Ureter (tissue), 1 donor: ENCODE measurements at places on chromosomes 5 and 9. TPM values are rescaled to one million over a fixed set of nuclear protein-coding genes. Genes with fewer than 3 reads are reported as not detected.

- no peak for DNase-seq
Measured at GRCh38 chr5:10036136-10036815, 213.4 kb downstream of the ATPSCKMT start.

The PPP1R26 gene
- total RNA-seq, result 25.6 TPM

DNA sequence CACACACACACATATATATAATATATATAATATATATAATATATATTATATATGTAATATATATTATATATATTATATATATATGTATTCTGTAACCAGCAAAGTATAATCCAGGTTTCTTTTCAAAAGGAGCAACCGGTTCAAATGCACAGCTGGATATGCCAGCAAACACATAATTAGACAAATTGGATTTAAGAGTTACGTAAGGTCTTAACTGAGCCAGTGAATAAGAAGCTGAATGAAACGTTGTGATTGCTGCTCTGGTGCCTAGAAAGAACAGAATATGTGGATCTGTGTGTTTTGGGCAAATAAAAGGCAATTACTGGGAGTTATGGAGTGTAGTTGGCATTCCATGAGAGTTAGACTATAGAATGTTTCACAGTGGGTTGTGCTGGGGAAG is 178.1 kb downstream of the SLF1 start:
- no peak for DNase-seq

- no peak for DNase-seq
Measured at GRCh38 chr5:16577677-16578076, 39.1 kb downstream of the RETREG1 start.

GRCh38 chr9:94681508-94681907 is 42.2 kb upstream of the FBP1 start:
- peak; percentile 77 for DNase-seq

- no peak for DNase-seq
Measured at GRCh38 chr5:163512526-163512925, 7.1 kb downstream of the MAT2B start.

The AQP3 gene
- total RNA-seq, result 203 TPM

The OLFM1 gene
- total RNA-seq, result 47.8 TPM

The SPINK5 gene
- total RNA-seq, result 3.2 TPM

DNA sequence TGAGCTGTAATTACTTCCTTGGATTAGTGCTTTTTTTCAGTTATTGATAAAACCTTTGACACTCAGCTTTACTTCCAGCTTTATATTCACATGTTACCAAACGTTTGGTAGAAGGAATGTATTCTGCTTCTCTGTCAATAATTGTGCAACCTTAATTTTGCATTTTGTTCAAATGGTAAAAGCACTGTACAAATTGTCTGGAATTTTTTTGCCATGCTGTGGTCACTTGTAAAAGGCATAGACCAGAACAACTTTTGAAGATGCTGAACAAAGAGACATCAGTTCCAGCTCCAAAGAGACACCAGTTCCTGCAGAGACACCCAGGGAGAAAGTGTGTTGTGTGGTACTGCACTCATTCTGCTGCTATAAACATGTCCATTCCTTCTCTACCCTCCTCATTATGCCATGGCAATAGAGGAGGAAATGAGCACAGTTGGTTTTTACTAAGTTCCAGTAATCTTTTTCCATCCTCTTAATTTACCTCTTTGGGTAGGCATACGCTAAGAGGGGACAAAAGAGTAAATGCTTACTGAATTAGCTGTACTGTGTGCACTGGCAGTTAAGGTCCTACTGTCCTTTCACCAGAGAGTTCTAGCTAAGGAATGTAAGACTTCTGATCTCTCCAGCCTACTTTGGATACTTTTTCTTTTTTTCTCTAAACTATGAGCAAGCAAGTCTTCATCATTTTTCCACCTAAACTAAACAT is 387.4 kb downstream of the FGF10 start:
- DNase-seq, result no peak

The GRK6 gene
- 30.8 TPM for total RNA-seq

The INVS gene
- total RNA-seq, result 24.1 TPM

GRCh38 chr9:108297073-108297472 is 558.7 kb downstream of the ACTL7B start:
- DNase-seq, result no peak

DNA sequence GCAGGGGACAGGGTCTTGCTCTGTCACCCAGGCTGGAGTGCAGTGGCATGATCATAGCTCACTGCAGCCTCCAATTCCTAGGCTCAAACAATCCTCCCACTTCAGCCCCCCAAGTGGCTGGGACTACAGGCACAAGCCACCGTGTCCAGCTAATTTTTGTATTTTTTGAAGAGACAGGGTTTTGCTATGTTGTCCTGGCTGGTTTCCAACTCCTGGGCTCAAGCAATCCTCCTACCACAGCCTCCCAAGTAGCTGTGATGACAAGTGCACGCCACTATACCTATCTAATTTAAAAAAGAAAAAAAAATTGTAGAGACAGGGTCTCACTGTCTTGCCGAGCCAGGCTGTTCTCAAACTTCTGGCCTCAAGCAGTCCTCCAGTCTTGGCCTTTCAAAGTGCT is 31.6 kb upstream of the LECT2 start:
- no peak for DNase-seq

GRCh38 chr5:173712609-173713175 is 96.2 kb upstream of the BOD1 start:
- DNase-seq, result no peak

GRCh38 chr9:6758248-6758497 is 400 bp downstream of the KDM4C start:
- no peak for DNase-seq

- DNase-seq, result no peak
Measured at GRCh38 chr9:105842023-105842644, 147.8 kb downstream of the TMEM38B start.

DNA sequence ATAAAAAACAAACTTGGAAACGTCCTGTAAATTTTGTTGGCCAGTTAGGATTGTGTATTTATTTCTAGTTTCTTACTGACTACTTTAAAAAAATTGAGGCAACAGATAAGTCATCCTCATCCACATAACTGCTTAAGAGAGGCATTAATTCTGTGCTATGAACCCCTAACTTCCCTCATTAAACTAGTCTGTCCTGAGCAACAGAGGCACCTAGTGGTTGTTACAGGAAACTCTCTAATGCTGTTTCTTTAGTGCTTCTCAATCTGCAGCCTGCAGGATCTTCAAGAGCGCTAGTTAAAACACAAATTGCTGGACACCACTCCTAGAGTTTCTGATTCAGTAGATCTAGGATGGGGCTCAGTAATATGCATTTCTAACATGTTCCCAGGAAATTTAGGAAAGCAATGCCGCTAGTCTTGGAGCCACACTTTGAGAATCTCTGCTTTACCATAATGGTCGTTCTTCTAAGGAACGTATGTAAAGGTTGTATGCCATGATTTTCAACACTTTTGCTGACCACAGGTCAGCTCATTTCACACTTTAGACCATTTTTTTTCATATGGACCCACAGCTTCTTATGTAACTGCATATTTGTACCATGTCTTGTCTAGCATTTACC is 410.1 kb upstream of the SMARCA2 start:
- no peak for DNase-seq

GRCh38 chr5:16573401-16573800 is 43.4 kb downstream of the RETREG1 start:
- no peak for DNase-seq

The VCAN gene
- 75.9 TPM for total RNA-seq

The AK8 gene
- total RNA-seq, result 1.7 TPM

The F2RL2 gene
- not detected for total RNA-seq

DNA sequence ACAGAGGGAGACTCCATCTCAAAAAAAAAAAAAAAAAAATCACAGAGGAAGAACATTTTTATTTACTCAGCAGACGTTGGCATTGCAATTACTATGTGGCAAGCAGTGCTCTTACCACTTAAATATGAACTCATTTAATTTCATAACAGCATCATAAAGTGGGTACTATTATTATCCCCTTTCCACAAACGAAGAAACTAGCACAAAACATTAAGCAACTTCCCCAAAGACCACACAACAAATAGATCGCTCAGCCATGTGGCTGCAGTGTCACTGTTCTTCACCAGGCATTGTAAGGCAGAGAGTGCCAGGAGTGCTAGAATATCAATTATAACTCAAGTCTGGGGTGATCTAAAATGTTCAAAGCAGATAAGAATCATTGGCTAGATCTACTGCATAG is 69.8 kb upstream of the PLPP6 start:
- DNase-seq, result no peak

The GABRA6 gene
- total RNA-seq, result not detected

- DNase-seq, result no peak
Measured at GRCh38 chr5:72036951-72037350, 70.3 kb upstream of the MAP1B start.

- no peak for DNase-seq
Measured at GRCh38 chr5:30387974-30388632, 805.4 kb upstream of the CDH6 start.

DNA sequence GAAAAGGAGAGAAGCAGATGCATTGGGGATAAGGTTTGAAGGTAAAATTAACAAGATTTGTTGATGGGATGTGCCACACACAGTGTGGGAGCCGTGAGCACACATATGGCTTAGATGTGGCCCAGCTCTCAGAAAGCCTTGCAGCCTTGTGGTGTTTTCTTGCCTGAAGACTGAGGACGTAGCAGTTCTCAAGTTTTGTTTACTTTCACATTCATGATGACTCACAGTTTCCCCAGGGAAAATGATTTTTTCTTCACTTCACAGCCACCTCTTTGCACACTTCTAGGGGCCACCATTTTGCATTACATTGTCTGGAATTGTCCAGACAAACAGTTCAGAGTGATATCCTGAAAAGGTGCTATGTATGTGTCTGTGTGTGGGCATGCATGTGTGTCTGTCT is 126.2 kb downstream of the BASP1 start:
- DNase-seq, result no peak

- DNase-seq, result no peak
Measured at GRCh38 chr5:97499605-97500004, 316.6 kb upstream of the RIOK2 start.

The SPINK4 gene
- not detected for total RNA-seq

GRCh38 chr5:32711681-32712480 is 760 bp downstream of the NPR3 start:
- no peak for DNase-seq

The SECISBP2 gene
- total RNA-seq, result 103 TPM

DNA sequence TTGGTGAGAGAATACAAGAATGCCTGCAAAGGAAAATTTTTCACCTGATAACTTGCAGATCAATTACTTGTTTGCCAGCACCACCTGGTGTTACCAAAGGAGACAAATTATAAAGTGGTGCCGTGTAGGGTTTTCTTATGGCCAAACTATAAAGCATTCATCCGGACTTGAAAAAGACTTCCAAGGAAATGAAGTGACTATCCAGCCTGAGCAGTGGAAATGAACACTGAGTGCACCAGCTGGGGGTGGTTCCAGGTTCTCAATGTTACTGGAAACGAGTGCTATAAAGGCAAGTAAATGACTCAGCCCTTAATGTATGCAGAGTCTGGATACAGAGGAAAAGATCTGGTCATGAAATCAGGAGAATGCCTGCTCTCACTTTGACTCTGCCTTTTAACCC is 113.1 kb downstream of the DNAH5 start:
- no peak for DNase-seq
